ENCODE measurements at places on chromosomes 12 and 14.

GRCh38 chr12:130920723-130921381 is 32.9 kb upstream of the ADGRD1 start:
- DNase-seq: no peak

- DNase-seq: no peak
These were observed 132.7 kb upstream of the DDHD1 start for GRCh38 chr14:53285821-53286220.

DNA sequence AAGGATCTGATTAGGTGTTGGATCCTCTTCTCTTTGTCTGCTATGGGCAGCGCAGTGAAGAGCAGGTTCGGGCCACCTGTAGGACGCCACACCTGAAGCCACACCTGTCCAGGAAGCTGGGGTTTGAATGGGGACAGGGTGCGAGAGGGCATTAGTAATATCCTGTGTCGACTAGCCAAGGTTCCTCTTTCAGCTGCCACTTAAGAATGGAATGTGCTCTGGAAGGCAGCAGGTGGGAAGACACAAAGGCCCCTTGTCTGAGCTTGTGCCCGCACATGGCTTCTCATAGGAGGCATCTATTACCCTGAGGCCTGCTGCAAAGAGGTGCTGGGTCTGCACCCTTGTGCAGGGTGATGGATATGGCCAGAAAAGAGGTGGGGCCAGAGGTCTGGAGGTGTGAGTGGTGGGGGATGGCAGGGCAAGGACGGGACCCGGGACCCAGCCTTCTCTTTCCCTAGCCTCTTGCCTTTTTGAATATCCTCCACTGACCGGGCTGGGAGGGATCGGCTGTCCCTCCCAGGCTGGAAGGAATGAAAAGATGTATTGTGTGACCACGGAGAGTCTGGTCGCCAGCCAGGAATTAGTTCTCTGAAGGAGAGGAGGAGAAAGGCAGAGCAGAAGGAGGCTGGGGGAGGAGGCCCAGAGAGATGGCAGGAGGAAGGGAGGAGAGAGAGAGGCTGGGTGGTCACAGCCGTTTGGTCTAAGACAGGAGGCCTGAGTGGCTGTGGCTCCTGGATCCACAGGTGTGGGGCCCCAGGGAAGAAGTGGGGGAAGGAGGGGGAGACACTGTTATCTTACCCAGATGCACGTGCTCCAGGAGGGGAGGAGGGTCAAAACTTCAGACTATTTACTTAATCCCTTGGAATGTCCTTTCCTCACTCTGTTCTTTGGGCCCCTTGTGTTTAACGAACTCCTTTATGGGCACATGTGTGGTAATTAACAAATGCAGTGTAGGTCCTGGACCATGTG is 101.5 kb downstream of the SMOC1 start:
- DNase-seq: no peak

DNA sequence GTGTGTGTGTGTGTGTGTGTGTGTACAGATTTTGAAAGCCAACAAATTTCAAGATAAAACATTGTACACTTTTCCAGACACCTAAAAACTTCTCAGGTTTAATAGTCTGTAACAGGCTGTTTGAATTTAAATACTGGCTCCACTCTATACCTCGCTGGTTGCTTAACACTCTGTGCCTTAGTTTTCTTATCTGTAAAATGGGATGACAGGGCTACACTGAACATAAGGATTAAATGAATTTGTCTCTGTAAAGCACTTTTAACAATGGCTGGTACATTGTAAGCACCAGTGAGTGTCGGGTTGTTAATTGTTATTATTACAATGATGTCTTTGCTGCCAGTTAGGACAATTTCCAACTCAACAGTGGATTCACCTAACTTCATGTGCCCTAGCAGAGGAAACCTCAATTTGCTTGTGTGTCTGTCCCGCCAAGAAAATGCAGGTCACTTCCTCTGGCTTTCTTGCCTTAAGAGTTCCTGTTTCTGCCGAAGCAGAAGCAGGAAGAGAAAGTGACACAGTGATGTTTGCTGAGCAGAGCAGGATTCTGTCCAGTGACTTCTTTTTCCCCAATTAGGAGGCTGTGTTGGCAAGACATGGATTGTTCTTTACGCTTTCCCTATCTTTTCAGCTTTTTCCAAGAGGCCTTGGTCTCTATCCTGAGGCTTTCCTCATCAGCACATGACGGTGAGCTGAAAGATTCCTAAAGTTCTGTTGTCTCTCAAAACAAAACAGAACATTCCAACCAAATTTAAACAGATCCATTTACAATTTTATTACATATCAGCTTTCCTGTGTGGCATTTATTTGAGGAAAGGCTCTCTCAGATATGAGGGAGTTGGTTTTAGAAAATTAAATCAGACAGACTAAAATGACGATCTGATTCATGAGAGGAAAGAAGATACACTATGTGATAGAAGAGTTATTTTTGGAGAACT is 154.1 kb upstream of the ATP2B1 start:
- peak; percentile 62 for DNase-seq

DNA sequence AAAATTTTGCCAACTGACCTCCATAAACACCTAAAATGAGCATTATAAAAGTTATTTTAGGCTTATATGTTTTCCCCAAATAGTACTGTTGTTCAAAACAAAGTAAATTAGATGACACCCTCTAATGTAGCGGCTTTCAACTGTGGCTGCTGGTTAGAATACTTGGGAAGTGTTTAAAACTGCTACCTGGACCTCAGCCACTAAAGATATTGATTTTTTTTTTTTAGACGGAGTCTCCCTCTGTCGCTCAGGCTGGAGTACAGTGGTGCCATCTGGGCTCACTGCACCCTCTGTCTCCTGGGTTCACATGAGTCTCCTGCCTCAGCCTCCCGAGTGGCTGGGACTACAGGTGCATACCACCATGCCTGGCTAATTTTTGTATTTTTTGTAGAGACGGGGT is 16.2 kb downstream of the PRORP start:
- no peak for DNase-seq

DNA sequence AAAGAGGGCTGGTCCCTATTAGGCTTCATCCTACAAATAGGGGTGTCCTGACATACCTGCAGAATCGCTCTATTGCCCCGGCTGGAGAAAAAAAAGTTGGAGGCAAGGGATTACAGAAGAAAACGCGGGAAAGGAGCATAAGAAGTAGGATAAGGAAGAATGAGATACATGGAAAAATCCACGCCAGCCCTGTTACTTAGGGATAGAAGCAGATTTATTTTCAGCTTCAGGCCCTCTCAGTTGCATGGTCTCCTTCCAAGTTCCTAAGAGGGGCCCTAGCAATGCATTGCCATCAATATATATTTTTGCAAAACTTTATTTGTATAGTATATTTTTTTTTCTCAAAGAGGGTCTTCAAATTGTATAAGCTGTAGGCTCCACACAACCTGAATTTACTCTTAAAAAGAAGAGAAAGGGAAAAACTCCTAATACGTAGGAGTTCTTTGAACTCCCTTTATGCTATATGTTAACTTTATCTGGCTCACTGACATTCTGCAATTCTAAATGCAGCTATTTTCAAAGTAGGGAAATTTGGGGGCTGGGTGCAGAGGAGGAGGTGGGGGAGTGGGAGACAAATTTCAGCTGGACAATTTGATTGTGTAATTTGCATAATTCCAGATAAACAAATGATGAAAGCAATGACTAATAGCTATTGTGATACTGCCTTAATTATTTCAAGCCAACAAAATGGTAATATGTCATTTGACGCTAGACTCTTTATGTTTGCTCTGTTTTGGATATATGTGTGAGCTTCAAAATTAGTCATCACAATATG is 137.7 kb upstream of the TRHDE start:
- DNase-seq: no peak

DNA sequence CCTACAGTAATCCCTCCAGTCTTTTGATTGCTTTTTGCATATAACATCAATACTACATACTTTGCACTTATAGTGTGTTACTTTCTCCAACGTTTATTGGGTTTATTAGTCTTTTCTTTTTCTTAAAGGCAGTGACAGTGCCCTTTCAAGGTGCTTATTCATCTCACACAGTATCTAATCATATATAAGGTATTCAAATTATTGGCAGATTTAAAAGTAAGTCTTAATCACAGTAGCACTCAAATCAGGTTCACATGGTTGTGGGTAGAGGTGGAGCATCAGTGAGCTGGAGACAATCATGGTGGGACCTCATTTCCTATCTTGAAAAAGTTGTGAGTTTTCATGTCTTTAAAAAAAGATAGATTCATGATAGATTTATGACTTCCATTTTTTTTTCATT is 706.2 kb downstream of the GALC start:
- DNase-seq: no peak

- DNase-seq: no peak
These were observed 5.1 kb upstream of the STXBP6 start for GRCh38 chr14:25055005-25055404.

- no peak for DNase-seq
These were observed 94.7 kb downstream of the CHST11 start for GRCh38 chr12:104551313-104551931.

DNA sequence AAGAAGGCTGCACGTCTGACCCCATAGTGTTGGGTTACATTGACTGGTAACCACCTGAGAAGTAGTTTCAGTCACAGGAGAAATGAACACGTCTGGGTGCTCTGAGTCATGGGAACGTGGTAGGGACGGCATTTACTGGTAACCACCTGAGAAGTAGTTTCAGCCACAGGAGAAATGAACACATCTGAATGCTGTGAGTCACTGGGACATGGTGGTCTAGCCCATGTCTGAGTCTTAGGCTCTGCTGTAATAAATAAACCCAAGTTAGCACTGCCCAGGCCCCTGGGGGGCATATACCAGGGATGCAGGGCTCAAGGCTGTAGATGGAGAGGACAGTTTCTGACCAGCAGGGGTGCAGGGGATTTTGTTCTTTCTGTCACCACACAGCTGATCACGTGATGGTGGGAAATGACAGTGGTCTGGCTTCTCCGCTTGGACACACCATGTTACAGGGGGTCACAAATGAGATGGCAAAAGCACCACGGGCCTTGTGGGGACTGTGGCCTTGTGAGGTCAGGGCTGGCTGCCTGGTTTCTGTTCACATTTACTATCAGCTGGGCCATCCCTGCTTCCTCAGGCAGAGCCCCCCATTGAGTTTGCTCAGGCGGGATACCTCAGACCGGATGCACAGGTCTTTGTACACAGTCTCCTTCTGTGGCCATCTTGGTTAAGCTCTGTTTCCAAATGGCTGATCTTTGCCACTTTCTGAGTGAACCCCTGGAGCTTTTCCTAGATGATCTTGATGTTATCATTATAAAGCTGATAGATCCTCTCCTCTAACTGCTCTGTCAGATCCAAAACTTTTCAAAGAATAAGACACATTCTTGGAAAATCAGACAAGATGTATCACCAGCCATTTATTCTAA is 9.8 kb upstream of the C12orf42 start:
- DNase-seq: peak; percentile 80

DNA sequence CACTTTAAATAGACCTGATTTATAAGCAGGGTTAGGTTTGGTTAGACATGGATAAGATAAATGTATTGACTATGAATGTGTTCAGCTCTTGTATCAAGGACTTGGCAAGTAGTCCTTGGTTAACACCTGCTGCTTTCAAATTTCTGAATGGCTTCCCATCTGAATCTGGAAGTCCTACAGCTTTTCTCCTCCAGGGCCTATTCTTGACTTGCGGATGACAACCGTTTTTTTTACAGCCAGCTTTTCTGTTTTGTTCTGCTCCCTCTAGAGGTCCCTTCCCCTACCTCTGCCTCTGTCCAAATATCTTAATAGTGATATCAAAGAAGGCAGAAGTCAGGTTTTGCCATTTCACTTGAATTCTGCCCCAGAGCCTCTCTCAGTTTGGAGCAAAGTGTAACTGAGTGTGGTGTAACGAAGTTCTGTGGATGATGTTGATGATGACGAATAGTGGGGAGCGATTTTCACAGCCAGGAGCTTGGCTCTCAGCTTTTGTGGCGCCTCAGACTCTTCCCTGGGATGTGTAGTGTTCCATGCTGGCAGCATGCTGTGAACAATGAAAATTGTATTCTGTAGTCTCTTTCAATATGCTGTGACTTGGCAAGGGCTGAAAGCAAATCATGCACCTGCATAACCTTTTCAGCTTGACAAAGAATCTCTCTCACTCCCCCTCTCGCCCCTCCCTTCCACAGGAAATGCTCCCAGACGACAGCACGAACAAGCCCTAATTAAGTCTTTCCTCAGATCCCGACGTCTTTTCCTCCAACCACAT is 5.0 kb upstream of the SLC4A8 start:
- DNase-seq: no peak

- DNase-seq: no peak
These were observed 1.8 kb upstream of the ZNF839 start for GRCh38 chr14:102317564-102318248.

- peak; percentile 15 for DNase-seq
These were observed 262.7 kb downstream of the SYT1 start for GRCh38 chr12:79127271-79127751.

DNA sequence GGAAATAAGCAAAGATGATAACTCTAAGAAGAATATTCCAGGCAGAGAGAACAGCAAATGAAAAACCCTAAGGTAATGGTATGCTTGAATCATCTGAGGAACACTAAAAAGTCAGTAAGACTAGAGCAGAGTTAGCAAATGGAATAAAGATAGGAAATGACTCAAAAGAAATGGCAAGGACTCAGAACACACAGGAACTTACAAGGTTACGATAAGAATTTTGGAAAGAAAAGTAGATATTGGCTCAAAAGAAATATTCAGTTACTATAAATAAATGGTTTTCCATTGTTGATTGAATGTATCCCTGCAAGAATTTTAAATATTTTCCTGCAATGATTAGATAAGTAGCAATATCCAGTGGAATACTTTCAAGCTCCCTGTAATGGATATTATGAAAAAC is 705.8 kb downstream of the C12orf50 start:
- DNase-seq: no peak

DNA sequence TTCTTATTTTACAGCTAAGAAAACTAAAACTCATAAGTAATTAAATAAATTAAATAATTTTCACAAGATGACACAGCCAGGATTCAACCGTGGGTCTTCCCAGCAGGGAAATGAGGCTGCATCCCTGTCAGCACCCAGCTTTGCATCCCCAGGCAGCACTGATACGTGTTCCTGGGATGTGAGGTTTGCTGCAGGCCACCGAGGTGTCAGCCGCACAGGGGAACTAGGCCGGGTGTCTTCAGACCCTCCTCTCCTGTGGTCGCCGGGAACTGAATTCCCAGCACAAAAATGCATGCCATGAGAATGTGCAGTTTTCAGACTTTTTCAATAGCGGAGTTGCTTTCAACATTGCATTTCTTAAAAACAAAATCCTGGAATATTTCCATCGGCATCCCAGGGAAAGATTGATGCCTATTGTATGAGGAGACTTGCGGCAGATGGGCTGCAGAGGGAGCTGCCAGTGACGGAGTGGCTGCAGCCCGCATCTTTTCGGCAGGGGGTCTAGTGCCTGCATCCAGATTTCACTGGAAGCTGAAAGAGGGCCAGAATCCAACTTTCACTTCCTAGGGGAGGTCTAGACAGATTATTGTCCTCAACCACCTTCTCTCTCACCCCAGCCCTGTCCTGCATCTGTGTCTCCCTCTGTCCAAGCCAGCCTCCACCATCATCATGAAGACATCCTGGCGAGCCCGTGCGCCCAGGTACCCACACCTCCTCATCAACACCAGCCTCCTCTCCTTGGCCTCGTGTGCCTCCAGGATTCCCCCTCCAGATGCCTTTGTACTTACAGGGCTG is 12.6 kb downstream of the LRTM2 start:
- no peak for DNase-seq

GRCh38 chr14:104689109-104689880 is at the start of gene INF2:
Gene INF2 (plus strand): TSS chr14:104689618. CDS start chr14:104701366, 11,748 bp downstream.
- peak; percentile 66 for DNase-seq

Data from GM06990 (cell line).